Stimulated activated CD8-positive, alpha-beta memory T cell treated with anti-CD3 and anti-CD28 coated beads, Interleukin-12 subunit alpha, Interleukin-12 subunit beta, amount 100 ng/mL, for 1 hour (primary cell): ENCODE measurements at places on chromosomes 1 and 21.

- no peak for DNase-seq
These were observed 119.7 kb downstream of the LYPLAL1 start for GRCh38 chr1:219293410-219293809.

- DNase-seq = no peak
These were observed 11.7 kb downstream of the SYDE2 start for GRCh38 chr1:85189120-85189519.

- DNase-seq = no peak
These were observed 145.5 kb downstream of the TIAM1 start for GRCh38 chr21:31198575-31198974.

GRCh38 chr1:218971156-218971555, 202.5 kb upstream of the LYPLAL1 start:
- no peak for DNase-seq

DNA sequence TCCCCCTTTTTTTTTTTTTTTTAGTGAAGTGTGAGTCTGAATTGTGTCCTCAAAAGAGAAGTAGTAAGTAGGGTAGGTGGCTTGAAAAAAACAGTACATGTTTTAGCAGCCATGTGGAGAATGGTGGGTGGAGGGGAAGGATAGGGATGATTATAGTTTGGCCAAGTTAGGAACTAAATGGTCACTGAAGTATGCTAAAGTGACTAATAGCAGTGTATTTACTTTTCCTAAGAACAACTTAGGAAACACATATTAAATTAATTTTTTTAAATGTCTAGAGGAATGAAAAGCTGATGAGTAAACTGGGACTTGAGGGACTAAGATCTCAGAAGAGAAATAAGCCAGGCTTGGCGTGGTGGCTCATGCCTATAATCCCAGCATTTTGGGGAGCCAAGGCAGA, 55.5 kb downstream of the PLA2G4A start:
- no peak for DNase-seq

GRCh38 chr1:2284932-2285331, 56.8 kb downstream of the SKI start:
- DNase-seq = no peak

- no peak for DNase-seq
These were observed 32.4 kb downstream of the GNB1 start for GRCh38 chr1:1858382-1859086.
